ENCODE measurements at places on chromosomes 11 and 22.

GRCh38 chr11:88040148-88040496 is 135.1 kb downstream of the RAB38 start:
- DNase-seq, result no peak

- DNase-seq, result no peak
Measured at GRCh38 chr11:28038775-28039174, 69.2 kb downstream of the KIF18A start.

DNA sequence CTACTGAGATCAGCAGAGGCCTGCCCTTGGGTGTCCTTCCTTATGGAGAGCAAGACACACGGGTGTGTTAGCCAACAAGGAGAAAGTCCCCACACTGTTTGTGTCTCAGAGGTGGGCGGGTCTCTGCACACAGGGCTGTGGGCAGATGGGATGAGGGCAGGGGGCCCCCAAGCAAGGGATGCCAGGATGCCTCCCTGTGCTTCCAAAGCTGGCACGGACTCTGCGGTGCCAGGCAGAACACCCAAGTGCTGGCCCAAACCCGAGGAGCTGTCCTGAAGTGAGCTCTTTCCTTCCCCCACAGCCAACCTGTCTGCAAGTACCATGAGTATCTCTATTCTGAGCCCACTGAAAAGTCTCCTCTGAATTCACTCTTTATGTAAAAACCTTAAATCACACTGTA is 273.3 kb downstream of the CTTN start:
- no peak for DNase-seq

- DNase-seq, result peak; percentile 23
Measured at GRCh38 chr11:66069715-66070603, at the start of gene PACS1. PACS1 (plus strand) TSS chr11:66070272; CDS start chr11:66070487, 215 bp downstream.

- DNase-seq, result no peak
Measured at GRCh38 chr11:105923807-105924206, 98.2 kb downstream of the MSANTD4 start.

DNA sequence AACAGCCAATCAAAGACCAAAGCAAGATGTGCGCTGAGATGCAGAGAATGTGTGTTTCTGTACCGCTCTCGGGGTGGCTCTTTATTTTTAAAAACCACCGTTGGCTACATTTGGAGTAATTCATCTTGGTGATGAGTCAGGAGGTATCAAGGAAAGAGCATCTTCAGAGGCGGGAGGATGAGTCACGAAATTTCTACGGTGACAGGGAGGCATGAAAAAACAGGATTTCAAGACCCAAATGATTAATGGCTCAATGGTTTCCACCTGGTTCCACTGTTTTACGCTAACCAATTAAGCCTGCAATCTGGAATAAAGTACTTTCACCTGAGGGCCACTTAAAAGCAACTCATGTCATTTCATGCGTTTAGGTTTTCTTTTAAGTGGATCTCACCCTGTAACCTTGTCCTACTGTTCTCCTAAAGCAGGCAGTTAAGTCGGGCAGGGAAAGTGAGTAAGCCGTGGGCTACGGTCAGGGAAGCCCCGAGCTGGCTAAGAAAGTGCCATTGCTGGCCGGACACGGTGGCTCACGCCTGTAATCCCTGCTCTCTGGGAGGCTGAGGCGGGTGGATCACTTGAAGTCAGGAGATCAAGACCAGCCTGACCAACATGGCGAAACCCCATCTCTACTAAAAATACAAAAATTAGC is 74.6 kb downstream of the CELSR1 start:
- DNase-seq, result no peak

GRCh38 chr11:35033011-35033410 is 106.0 kb upstream of the CD44 start:
- no peak for DNase-seq
